Posterior vena cava (tissue), 2 donors: ENCODE measurements at places on chromosomes 1 and 21. TPM values are rescaled to one million over a fixed set of nuclear protein-coding genes. Genes with fewer than 3 reads are reported as not detected.

DNA sequence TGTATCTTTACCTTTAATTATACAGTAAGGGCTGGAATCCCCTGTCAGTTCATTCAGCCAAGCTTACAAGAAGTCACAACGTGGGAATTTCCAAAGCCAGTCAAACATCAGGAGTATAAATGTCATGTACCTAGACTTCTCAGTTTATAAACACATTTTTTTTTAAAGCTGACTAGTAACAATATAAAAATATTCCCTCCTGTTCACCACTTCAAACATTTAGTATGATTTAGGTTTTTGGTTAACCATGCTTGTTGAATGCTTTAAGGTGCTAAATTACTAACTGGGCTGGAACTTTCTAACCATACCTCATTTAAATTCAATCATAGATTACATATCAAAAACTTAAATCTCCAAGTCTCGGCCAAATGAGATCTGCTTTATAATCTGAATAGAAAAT is 44.0 kb downstream of the JAK1 start:
- no peak for DNase-seq

GRCh38 chr1:24289937-24290595 is 29.1 kb upstream of the GRHL3 start:
- peak; percentile 93 for DNase-seq

- no peak for DNase-seq
Observed at GRCh38 chr1:221405146-221405545, 336.7 kb downstream of the DUSP10 start.

GRCh38 chr1:229005097-229005496 is 265.8 kb upstream of the RAB4A start:
- DNase-seq = no peak

DNA sequence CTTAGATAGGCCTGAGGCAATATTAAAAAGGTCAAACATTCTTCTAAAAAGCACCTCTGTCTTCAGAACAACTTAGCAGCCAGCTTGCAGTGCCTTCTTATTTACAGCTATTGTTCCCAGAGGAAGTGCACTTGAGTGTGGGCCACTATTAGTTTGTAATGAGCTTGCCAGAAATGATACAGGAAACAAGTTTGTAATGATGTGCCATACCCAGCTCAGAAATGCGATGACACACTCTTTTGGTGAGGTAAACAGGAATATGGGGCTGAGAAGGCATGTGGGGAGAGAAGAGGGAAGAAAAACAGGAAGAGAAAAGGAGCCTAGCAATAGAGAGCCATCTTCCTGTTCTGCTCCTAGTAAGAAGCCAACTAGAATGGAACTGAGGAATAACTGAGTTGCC is 295.4 kb downstream of the AGBL4 start:
- no peak for DNase-seq

GRCh38 chr1:244439391-244440032 is 12.2 kb downstream of the ADSS2 start:
- no peak for DNase-seq

GRCh38 chr1:236275586-236275985 is 6.2 kb downstream of the ERO1B start:
- no peak for DNase-seq

GRCh38 chr1:159982280-159982679 is 28.2 kb upstream of the SLAMF9 start:
- DNase-seq = no peak

GRCh38 chr1:21242846-21243245 is 47.4 kb downstream of the ECE1 start:
- no peak for DNase-seq

The RGS18 gene
- 2.7 TPM for total RNA-seq

DNA sequence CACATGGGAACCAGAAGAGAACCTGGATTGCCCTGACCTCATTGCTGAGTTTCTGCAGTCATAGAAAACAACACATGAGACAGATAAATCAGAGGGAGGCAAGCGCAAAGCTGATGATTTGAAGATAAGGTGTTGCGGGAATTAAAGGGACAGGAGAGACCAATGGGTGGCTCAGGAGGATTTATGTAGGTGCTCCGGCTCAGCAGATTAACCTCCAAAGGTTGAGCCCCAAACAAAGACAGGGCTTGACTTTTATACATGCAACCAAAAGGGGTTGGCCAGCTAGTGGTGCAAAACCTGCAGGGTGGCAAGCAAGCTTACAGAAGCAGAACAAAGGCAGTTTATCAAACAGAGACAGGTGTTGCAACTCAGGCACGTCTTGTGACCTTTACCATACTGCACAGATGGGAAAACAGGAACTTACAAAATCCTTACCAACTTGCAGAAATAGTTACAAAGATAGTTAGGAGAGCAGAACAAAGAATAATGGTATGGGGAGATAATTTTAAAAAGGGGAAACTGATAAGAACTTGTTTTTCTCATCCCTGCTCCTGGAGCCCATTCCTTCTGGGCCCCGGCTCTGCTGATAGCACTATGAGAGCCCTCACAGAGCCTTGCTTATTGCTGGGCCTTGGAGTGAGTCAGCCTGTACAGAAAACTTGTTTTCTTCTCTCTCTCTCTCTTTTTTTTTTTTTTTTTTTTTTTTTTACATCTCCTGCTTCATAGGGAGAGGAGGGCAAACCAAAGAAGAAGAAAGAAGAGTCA is 93.6 kb downstream of the SNRPE start:
- DNase-seq = no peak

DNA sequence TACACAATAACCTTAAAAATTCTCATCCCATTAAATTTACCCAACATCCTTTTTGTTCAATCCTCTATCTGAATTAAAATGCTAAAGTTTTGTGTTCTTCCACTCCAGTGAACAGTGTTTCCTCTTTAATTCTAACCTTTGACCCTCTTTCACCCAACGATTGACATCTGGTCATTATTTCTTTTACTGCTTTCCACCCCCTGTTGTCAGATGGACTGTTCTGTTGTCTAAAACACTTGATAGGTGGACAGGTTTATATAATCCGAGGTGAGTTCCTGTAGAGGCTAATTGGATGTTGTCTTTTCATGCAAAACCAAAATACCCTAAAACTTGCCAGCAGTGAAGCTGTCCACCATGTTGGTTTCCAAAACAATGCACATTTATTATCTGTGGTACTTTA is 73.4 kb upstream of the SERTAD4 start:
- no peak for DNase-seq

DNA sequence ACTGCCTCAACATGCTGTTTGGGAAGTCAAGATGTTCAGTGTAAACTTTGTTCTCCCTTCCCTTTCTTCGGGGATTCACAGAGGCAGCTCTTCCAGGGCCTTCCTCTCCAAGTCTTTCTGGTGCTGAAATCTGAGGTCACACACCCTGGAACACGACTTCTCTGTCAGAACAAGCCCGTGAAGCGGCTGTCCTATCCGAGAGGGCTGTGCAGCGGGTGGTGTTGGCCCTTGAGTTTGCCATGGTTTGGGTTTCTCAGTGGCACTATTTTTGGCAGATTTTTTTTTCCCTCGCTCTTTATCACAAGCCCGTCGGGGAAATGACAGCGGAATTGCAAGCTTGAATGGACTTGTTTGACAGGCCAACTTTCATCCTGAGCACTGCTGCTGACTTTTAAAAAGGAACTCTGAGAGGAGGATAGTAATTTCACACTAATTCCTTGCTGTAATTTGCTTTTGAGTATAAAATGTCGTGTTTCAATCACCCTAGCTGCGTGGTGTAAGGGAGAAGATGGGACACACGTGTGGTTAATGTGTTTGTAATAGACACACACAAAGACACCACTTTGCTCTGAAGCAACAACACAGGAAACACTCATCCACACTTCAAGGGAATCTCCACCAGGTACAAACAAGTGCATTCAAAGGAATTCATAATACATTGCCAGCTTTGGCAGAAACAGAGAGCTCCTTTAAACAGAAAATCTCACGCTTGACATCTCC is 60.1 kb upstream of the TARBP1 start:
- DNase-seq = no peak

GRCh38 chr1:186605762-186606350 is 74.4 kb downstream of the PTGS2 start:
- DNase-seq = no peak

GRCh38 chr1:46816930-46817329 is 18.1 kb downstream of the CYP4B1 start:
- DNase-seq = no peak

GRCh38 chr1:75985827-75986226 is 53.6 kb upstream of the ASB17 start:
- no peak for DNase-seq

The KANK4 gene
- 0.37 TPM for total RNA-seq

The NBPF6 gene
- not detected for total RNA-seq

DNA sequence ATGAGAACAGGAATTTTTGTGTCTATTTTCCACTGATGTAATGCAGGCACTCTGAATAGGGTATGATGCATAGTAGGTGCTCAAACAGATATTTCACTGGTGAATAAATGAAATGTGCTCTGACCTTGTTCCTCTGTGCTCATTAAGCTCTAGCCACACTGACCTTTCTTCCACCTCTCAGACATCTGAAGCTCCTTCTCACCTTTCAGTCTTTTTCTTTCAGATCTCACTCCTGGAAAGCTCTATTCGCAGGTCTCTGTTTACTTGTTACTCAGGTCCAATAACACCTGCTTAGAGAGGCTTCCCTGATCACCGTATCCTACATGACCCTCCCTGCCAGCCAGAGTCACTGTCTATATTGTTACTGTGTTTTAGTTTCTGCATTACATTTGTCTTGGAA is 59.2 kb upstream of the IVNS1ABP start:
- no peak for DNase-seq

The CDK18 gene
- total RNA-seq = 5.9 TPM

The OR2T4 gene
- not detected for total RNA-seq

- DNase-seq = no peak
Observed at GRCh38 chr21:14716761-14717396, 170.8 kb upstream of the SAMSN1 start.
